ENCODE measurements at places on chromosomes 3 and 15.

DNA sequence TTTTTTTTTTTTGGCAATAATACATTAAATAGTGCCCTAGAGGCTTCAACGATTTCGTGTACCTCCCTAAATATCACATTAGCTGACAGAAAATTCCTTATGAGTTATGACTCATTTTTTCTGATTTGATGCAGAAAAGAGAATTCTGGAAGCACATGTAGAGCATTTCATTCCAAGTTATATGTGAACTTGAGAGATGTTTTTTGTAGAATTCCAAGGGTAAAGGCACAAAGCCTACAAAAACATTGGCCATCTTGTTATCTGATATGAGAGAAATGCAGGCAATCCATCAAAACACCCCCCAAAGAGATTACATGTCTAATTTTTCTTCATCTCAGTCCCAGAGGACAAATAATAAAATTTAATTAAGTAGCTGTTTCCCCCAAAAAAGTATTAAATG is 6.7 kb upstream of the PFN2 start:
- peak; percentile 46 for DNase-seq

GRCh38 chr3:16359331-16359730 is 94.3 kb downstream of the OXNAD1 start:
- DNase-seq, result no peak

DNA sequence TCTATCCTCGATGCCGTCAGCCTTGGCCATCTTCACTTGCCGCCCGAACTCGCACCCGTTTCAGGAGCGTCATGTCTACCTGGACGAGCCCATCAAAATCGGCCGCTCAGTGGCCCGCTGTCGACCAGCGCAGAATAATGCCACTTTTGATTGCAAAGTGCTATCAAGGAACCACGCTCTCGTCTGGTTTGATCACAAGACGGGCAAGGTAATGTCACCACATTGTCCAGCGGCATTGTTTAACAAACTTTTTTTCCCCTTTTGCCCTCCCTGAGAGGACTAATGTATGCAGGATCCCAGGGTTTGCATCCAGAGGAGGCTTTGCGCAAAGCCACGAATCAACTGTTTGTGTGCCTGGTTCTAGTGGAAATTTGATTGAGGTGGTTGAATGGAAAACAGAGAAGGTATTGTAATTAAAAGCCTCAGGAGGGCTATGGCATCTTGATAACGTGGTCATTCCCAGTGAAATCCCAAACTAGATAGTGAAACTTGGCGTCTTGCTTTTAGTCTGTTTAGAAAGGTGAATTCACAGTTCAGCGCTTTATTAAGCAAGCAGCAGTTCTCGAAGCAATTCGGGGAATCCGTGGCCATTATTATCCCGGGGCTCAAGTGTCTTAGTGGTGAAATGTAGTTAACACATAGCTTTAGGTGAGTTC is 1.7 kb downstream of the SLMAP start:
- DNase-seq, result peak; percentile 59

- no peak for DNase-seq
Measured at GRCh38 chr3:152769523-152769922, 65.4 kb upstream of the P2RY1 start.

- DNase-seq, result no peak
Measured at GRCh38 chr15:25242166-25242879, 196.5 kb downstream of the UBE3A start.

All from astrocyte of the hippocampus (primary cell).